CD4-positive, alpha-beta T cell treated with Interleukin-4 for 4 hours (primary cell): ENCODE measurements at places on chromosomes 12 and 14.

- no peak for DNase-seq
Measured at GRCh38 chr12:12917517-12917916, 26.2 kb downstream of the GPRC5A start.

GRCh38 chr14:99728231-99728920 lies 44.3 kb downstream of the CYP46A1 start:
- DNase-seq = no peak

- no peak for DNase-seq
Measured at GRCh38 chr12:47868552-47869031, 36.2 kb downstream of the VDR start.

DNA sequence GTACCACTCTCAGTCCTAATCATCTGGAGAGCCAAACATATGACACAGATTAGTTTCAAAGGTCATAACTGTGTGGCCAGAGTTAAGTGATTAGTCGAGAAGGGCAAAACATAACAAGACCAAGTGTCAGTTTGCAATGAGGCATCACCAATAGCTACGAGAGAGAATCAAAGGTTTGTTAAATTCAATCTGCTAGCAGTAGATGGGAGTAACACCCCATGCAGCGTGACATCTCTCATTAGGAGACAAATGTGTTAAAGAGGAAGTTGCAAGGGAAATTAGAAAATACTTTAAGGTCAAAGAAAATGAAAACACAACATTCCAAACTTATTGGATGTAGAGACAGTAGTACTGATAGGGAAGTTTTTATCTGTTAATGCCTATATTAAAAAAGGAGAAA lies 135.7 kb upstream of the SYT10 start:
- no peak for DNase-seq

GRCh38 chr12:16346958-16347357 lies 487 bp upstream of the MGST1 start:
- no peak for DNase-seq

DNA sequence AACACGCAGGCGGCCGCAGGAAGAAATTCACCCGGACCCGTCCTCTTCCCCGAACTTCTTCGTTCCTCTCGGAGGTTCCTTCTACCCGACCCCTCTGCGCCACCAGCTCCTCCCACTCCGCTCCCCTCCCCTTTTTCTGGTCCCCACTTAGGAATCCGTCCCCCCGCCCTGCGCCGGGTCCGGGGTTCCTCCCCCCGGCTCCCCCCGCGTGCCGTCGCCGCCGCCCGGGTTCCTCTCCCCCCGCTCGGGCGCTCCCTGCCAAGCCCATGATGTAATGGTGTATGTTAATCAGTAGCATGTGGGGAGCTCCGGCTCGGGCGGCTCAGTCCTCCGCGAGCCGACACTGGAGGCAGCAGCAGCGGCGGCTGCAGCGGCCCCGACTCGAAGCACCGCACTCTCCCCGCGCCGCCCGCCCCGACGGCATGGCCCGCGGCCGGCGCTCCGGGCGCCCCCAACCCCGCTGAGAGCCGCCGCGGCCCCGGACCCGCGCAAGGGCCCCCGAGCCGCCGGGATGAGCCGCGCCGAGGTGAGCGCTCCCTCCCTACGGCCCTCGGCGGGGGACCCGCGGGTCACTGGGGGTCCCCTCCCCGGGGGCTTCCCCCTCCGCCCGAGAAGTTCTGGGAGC lies 1.0 kb upstream of the SAMD4A start:
- peak; percentile 84 for DNase-seq

DNA sequence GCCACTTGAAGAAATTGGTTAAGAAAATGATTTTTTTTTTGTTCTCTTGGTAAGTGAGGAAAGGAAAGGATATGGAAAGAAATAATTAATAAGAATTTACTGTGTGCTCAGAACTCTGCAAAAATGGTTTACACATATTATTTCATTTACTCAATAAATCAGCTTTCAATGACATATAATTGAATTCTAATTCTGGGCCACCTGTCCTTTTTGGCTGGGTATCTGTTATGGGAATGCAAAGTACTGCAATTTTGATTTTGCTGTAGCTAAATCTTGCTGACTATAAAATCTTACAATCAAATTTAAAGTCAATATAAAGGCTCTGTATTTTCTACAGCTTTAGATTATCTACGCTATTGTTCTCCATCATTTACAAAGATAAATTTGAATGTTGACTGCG lies 147.1 kb downstream of the GRIP1 start:
- no peak for DNase-seq

DNA sequence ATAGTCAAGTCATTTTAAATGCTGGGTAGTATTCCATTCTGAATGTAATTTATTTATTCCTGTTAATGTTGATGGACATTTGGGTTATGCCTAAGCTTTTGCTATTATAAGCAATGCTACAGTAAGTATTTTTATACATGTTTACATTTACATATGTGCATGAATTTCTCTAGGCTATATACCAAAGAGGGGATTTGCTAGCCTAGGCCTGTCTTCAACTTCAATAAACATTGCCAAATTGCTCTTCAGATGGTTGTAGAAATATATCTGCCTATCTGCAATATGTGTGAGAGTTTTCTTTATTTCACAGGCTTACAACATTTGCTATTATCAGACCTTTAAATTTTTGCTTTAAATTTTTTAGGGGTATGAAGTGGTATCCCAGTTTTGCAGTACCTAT lies 87.0 kb downstream of the MIPOL1 start:
- DNase-seq = no peak

DNA sequence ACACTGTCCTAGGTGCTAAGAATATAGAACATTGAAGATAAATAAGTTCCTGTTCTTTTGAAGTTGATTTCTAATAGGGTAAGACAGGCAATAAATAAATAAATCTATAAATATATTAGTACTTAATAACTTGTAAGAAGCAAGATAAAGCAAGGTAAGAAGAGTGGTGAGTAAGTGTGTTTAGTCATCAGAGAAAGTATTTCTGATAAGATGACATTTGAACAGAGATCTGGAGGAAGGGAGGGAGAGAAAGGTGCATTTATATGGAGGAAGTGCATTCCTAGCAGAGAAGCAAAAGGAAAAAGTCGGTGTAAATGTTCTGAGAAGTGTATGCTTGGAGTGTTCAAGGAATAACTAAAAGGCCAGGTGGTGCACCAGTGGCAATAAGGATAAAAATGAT lies 184.4 kb upstream of the GRIP1 start:
- DNase-seq = no peak

- no peak for DNase-seq
Measured at GRCh38 chr14:24259282-24260025, 3.5 kb downstream of the TGM1 start.

DNA sequence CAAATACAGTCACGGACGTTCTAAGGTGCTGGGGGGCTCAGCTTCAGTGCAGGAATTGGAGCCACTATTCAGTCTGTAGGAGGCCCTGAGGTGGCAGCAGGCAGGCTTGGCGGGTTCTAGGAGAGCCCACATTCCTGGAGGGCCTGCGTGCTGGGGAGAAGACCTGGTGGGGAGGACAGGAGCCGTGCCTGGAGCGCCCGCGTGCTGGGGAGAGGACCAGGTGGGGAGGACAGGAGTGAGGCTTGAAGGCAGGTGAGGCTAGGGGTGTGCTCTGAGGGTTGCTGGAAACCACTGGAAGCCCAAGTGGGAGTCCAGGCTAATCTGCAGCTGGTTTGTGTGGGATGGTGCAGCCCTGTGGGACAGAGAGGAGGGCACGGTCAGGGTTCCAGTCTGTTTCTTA lies 23.1 kb downstream of the RHOF start:
- DNase-seq = no peak

DNA sequence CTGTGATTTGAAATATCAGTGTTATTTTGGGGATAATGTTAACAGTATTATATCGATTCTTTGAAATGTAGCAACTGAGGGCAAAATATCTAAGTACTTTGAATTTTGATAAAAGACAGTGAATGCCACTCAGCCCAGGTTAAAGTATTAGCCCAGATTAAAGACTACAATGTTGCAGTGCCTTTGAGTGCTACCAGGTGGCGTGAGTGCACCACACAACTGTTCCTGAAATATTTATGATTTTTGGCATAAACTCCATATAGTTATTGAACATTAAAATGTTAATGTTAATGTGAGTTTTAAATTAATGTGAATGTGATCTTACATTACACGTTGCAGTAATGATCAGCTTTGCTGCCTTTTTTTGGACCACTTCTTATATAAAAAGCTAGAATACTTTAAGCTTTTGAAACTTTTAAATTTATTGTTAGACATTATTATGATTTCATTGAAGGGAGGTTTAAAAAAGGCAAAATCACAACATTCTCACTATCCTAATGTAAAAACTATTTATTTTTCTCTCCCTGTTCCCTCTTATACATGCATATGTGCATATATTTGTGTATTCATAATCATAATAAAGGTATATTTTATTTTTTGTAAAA lies 22.5 kb downstream of the MRPS35 start:
- DNase-seq = peak; percentile 33

GRCh38 chr12:105358789-105359188 lies 28.3 kb downstream of the C12orf75 start:
- no peak for DNase-seq

DNA sequence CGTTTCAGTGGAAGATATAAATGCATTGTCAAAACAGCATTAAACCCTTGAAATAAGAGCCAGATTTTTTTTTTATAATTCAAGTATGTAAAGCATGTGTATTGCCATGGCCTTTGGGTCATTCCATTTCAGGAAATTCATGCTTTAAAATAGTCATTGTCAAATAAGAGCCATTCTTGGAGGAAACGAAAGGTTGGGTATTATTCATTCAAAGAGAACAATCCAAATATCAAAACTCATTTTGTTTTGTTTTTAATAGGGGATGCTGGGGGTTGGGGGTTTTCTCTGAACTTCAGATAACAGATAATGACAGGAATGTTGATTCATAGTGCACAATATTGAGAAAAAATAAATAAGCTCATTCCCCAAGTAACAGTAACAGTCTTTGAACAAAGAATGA lies 174.4 kb upstream of the NUDT4 start:
- DNase-seq = no peak

DNA sequence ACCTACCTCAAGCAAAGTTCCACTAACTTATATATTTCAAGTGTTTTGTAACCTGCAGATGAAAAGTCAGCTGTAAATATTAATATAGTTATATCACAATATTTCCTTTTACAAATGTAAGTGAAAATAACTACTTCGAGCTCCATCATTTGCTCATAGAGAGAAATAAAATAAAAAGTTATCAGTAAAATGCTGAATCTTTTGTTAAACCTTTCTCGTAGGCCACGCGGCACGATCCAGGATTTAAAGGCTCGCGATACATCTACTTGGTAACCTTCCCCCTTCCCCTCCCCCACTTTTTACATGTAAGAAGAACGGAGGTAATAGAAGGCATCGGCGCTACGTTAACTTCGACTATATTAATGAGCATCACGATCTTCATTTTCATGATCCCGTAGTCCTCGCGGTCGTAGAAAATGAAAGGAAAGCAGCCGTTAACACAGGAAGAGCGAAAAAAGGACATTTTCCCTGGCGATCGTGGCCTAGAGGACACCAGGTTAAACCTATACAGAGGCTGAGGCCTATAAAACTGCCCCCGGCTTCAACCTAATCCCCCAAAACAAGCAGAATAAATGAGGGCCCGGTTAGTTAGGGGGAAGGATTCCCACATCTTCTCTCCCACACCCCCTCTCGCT lies 508 bp downstream of the HNRNPC start:
- DNase-seq = peak; percentile 39

GRCh38 chr14:61256826-61257468 lies 24.2 kb downstream of the TMEM30B start:
- no peak for DNase-seq

- no peak for DNase-seq
Measured at GRCh38 chr12:28082096-28082495, 108.2 kb upstream of the CCDC91 start.

GRCh38 chr14:102320033-102320660 lies 601 bp downstream of the ZNF839 start:
- DNase-seq = peak; percentile 35

DNA sequence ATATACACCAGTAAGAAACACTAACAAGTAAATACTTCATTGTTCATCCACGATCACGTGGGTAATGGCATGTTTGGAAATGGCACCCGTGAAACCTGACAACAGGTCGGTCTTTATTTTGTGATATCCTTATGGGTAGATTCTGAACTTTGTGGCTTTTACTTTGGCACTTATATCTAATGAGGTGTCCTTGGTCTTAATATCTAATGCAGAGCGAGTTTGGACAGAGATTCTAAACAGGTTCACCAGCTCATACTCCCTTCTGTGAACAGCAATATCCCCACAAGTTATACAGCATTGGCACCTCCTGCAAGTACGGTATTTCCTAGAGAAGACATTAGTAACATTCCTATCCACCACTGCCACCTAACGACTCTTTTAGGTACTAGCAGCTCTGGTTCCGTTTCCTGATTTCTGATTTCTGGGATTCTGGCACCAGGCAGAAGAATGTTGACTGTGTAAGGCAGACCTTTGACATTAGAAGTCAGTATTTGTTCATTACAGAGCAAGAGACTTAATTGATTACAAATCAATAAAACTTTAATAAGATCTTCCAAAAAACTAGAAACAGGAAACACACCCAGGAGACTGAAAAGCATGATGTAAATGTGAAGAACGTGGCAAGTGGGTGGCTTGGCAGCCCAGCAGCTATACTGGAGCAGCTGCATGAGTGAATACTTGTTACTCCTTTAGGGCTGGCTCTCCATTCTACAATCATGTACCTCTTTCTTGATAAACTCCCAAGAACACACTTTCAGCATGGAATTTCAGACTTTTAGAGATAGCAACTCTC lies 2.5 kb downstream of the ANG start:
- DNase-seq = peak; percentile 65

GRCh38 chr12:43585676-43586075 lies 33.7 kb upstream of the ADAMTS20 start:
- no peak for DNase-seq

GRCh38 chr12:47551426-47551851 lies 154.4 kb downstream of the RPAP3 start:
- no peak for DNase-seq

DNA sequence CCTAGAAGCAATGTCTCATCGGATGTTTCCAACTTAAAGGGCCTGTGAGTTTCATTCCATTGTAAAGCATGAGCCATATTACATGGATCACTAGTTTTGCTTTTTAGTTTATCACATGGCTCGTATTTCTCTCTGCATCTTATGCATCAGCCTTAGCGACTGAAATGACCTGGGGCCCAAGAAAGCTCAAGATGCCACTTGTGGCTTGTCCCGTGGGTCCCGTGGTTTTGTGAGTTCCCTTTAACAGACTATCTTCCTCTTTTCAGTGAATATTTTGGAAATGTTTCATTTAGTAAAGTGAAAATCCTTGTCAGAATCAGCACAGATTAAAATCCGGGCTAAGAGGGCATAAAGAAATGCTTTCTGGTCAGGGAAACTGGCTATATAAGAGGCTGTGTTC lies 86.2 kb upstream of the PPM1H start:
- DNase-seq = no peak

- no peak for DNase-seq
Measured at GRCh38 chr12:43338848-43339526, 213.0 kb downstream of the ADAMTS20 start.
